ENCODE measurements at places on chromosomes 3 and 15.
A peak's percentile ranks its signal among the peaks of the same experiment; 100 is the strongest.

- no peak for DNase-seq
Observed at GRCh38 chr3:171451915-171452314, 8.3 kb downstream of the TNIK start.

- DNase-seq, result peak; percentile 27
Observed at GRCh38 chr3:15794303-15794771, 3.4 kb downstream of the ANKRD28 start.

- no peak for DNase-seq
Observed at GRCh38 chr15:75479670-75480069, 28.2 kb upstream of the SIN3A start.

GRCh38 chr3:22453906-22454535, 703.0 kb upstream of the ZNF385D start:
- no peak for DNase-seq

DNA sequence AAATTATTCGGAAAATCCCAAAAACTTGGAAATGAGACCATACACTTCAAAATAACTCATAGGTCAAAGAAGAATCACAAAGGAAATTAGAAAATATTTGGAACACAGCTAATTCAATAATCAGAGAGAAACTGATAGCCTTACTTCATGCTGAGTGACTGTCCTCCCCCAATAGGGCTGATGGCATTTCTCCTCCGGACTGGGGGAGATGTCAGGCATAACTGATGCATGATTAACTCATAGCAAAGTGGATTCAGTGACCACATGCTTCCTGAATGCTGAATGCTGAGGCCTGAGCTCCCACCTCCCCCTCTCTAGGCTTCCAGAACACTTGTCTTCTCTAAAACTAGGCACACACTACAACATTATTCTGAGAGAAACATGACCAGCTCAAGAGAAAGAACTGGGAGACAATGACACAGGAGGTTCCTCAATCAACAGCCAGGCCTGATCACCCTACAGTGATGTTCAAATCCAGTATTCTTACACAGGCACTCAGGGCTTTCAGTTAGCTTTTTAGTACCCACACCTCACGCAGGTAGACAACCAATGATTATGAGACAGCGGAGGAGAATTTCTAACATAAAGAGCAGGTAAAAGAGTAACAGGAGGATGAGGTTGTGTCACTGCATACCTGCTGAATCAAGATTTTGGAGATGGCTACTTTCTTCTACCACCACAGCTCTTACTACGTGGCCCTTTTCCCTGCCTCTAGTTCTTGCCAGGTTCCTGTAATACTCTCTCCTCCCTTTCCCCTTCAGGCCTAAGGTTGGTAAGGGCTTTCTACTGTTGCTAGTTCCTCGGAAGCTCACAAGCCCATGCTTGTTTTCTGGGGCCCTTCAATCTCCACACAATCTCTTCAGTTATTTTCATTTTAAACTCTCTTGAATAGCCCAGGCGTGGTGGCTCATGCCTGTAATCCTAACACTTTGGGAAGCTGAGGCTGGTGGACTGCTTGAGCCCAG, 96.1 kb downstream of the FMN1 start:
- no peak for DNase-seq

DNA sequence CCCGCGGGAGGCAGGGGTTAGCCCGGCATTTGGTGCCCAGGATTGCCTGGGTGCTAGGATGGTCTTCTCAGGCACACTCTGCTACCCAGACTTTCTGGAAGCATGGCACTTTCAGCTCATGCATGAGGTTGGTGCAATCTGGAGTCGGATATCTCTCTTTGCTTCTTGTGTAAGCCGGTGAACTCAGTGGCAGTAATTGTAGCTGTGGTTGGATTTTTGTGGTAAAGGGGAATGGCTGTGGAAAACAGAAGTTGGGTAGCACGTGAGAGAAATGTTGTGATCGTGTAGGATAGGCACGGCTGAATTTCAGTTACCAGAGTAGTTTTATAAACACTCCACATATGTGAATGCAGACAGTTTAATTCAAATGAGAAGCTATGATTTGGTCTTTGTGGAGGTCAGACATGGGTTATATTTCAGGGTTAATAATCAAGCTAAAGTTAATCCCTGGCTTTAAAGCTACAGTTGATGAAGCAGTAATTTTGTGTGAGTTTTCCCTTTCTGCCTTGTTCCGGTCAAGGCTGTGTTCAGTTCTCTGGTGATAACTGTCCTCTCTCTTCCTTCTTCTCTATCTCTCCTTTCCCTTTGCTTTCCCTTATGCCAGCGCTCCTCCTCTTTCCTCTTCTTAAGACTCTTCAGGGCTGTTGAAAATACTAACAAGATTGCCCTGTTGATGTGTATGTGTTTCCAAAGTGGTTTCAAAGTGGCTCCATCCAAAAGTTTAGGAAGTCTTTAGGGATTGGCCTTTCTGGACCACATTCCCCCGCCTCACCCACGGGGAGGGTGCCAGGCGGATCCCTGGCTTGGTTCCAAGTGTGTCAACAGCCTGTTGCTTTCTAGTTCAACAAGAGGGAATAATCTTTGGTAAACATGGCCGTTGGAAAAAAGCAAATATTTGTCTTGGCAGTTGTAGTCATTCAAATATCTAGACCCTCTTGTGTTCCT, 404.6 kb upstream of the C2CD4B start:
- DNase-seq, result no peak

DNA sequence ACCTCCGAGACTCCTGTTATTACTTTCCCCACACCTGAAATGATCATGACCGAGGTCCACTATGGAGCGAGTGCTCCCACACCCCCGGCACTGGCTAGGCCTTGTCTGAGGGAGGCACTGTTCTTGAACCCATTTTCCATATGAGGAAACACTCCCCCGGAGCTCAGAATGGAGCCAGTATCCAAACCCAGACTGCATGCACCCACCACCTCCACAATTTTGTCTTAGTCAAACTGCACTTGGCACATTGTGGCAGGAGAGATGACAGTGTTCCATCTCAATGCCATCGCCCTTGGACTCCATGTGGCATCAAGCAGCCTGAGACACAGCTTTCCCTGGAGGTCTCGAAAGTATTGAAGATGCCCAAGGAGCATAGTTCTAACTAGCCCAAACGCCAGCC, 154.1 kb downstream of the NUP210 start:
- DNase-seq, result no peak

- DNase-seq, result no peak
Observed at GRCh38 chr3:150096700-150097587, 126.2 kb upstream of the PFN2 start.

DNA sequence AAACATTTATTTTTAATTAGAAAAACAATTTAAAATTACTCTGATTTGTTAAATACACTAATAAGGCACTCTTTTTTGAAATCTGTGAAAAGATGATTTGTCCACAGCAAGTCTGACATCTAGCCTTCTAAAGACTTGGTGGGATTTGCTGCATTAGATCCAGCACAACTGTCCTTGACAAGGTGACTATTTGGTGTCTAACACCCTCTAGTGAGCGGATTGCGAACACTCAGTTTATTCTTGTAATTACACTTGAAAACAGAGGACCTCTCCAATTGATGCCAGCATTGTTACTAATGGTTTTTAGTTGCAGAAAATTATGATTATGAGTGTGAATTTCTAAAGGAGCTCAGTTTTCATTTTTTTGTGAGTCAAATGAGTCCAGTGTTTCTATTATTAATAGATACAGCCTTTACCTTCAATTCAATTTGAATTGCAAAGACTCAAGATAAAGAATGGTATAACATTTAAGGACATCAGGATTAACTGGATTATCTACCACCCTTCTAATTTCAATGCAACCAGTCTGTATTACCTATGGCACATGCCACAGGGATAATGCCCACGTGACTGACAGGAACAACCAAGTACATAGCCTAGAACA, 29.7 kb upstream of the STRIT1 start:
- DNase-seq, result peak; percentile 50

DNA sequence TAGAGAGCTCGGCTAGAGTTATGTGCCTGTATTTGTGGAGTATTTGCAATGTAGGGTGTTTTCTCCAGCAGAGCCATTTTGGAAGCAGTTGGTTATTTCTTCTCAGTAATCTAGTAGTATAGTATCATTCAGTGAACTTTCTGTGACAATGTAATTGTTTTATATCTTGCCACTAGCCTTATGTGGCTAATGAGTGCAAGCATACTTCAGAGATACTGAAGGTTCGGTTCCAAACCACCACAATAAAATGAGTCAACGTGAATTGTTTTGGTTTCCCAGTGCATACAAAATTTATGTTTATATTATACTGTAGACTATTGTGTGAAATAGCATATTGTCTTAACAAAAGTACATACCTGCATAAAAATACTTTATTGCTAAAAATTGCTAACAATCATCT, 286.9 kb upstream of the TBL1XR1 start:
- no peak for DNase-seq

GRCh38 chr3:151002003-151002981, 29.8 kb upstream of the CLRN1 start:
- no peak for DNase-seq

DNA sequence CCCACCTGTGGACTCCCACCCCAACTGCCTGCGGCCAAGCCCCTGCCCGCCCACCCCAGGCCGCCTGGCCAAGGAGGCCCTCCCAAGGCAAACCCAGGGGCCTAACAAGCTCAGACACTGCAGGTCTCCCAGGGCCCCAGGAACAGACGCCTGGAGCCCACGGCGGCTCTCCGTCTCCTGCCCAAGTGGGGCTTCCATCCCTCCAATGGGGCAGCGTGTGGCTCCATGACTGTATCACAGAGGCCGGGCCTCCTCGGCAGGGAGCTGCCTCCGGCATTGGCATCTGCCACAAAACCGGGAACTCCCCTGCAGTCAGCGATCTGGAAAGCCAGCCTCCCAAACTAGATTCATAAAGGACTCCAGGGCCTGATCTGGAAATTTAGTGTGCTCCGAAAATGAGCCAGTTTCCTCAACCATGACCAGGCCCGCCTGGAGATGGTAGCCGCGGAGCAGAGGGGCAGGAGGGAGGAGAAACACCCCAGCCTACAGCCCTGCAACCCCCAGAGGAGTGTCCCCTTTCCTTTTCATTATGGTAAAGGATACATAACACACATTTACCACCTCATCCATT, 148.3 kb upstream of the IQSEC1 start:
- DNase-seq, result no peak

- DNase-seq, result peak; percentile 16
Observed at GRCh38 chr15:41930221-41930866, 36.5 kb upstream of the SPTBN5 start.

DNA sequence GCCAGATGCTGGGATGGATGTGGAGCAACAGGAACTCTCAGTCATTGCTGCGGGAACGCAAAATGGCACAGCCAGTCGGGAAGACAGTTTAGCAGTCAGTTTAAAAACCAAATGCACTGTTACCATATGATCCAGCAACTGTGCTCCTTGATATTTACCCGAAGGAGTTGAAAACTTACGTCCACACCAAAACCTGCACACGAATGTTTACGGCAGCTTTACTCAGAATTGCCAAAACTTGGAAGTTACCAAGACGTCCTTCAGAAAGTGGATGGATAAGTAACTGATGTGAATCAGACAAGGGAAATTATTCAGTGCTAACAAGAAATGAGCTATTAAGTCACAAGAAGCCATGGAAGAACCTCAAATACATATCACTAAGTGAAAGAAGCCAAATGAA, 36.1 kb upstream of the SLC41A3 start:
- no peak for DNase-seq

- no peak for DNase-seq
Observed at GRCh38 chr3:179735321-179735720, 82.5 kb downstream of the USP13 start.

- DNase-seq, result no peak
Observed at GRCh38 chr3:170910542-170910941, 2.1 kb upstream of the EIF5A2 start.

GRCh38 chr15:66019826-66020398, 150.6 kb downstream of the RAB11A start:
- DNase-seq, result no peak

DNA sequence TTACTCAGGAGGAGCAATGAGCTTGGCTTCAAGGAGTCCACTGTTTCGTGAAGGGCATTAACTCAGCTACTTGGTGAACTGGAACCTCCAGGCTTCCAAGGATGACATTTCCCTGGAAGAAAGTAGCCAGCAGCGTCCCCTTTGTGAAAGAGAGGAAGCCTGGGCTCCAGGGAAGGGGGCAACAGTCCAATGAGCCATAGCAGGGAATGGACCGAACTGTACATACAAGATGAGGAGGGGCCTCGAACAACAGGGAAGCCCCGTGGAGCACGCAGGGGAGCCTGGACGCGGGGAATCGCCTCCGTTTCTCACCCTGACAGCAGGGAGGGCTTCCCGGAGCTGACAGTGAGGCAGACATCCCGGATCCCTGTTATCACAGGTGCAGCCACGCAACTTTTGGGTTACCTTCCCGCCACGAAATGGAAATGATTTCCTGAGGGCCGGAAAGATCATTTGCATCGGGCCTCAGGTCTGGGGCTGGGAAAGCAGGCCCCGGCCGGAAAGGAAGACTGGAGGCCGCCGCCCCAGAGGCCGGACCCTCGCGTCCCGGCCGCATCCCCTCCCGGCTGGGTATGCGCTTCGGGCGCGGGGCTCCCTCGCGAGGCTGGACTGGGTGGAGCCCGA, 475 bp upstream of the SPINT1 start:
- DNase-seq, result no peak

DNA sequence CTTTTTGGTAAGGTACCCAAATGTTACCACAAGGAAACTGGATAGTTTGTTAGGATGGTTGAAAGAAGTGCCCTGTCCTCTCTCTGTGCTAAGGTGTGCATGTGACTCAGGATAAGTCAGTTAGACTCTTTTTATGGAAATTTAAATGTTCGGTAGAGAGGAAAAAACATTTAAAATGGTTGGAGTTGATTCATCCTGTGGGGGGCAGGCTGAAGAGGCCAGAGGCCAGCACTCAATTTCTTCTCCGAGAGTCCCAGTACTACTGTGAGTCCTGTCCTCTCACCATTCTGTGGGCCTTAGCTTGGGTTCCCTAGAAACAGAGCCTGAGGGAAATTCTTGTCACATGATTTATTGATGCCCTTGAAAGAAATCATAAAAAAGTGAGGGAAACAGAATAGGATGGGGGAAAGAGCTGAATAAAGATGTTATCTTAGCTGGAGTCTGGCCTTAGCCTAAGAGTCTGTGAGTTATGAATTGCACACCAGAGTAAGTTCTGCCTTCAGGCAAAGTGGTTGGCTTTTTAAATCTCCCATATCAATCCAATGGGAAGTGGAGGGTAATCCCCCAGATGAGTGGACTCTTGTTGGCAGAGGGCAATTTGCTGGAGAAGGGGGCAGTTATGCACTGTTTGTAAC, 106.5 kb upstream of the GALNT15 start:
- DNase-seq, result no peak

GRCh38 chr3:72355168-72355567, 493.1 kb downstream of the SHQ1 start:
- no peak for DNase-seq

DNA sequence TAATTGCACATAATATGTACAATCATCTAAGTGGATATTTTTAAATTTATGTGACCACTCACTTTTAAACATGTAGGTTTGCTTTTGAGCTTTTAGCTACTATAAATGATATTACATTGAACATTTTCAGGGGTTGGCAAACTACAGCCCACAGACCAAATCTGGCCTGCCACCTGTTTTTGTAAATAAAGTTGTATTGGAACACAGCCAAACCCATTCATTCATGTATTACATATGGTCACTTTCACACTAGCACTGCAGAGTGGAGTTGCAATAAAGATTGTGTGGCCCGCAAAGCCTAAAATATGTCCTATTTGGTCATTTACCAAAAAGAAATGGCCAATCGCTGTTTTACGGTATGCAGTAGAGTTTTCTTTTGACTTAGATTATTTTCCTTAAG, 21.2 kb downstream of the CMTM7 start:
- DNase-seq, result no peak
